ENCODE measurements at places on chromosomes 7 and 10. TPM values are rescaled to one million over a fixed set of nuclear protein-coding genes. Genes with fewer than 3 reads are reported as not detected.

The COX19 gene
- total RNA-seq: 18.7 TPM

DNA sequence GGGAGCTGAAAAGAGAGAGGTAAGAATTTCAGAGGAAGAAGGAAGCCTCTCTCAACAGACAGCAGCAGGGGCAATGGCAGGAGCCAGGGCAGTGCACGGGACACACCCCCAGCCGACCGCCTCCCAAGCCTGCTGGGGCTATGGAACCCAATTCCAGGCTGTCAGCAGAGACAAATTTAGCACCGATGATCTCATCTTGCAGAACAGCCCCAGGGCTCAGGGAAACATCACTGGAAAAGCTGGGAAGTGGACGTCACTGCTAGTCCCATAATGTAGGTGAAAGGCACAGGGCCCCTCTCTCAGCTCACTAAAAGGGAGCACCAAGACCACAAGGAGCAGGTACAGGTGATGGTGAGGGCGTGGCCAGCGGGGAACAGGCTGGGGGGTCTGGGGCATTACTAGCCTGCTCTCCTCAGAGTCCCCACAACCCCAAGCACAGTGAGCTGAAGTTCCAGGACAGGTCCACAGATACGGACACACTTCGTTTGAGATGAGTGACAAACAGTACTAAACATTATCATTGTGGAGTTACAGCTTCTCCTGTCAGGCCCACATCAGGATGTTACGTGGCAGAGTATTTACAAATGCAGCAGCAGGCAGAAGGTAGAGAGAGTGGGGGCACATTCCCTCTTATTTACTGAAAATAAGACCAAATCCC, 103.7 kb downstream of the PLXNA4 start:
- no peak for DNase-seq

- DNase-seq: no peak
Observed at GRCh38 chr10:128519581-128519980, 393.4 kb upstream of the MKI67 start.

DNA sequence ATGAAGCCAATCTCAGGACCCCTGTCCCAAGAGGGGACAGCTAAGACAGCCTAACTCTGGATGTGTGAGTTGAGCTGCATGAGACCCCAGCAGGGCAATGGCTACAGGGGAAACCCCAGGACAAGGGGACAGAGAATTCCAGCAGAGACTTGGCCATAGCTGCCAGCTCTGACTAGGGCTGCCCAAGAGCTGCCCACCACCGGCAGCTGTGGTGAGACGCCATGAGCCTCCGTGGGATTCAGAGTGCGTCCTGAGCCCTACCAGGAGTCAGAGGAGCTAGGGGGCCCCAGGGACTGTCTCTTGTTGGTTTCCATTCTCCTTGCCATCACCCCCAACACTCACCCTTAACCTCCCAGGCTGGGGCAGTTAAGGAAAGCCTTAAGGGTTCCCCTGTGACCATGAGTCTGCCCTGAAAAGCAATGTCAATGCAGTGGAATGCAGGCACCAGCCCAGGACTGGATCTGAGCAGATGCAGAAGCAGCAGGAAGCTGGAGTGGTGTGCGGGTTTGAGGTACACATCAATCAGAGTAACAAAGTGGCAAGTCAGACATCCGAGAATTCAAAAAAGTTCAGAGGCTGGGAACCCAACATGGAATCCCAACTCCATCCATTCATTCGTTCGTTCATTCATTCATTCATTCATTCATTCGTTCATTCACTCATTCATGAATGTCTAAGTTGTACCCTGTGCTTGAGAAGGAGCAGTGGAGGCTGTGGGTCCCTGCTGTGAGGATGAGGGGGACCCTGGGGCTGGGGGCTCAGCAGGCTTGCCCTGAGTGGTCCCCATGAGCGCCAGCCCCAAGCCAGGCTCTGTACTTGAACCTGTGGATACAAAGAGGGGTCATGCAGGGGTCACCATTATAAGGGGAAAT, 52.9 kb downstream of the C10orf120 start:
- no peak for DNase-seq

DNA sequence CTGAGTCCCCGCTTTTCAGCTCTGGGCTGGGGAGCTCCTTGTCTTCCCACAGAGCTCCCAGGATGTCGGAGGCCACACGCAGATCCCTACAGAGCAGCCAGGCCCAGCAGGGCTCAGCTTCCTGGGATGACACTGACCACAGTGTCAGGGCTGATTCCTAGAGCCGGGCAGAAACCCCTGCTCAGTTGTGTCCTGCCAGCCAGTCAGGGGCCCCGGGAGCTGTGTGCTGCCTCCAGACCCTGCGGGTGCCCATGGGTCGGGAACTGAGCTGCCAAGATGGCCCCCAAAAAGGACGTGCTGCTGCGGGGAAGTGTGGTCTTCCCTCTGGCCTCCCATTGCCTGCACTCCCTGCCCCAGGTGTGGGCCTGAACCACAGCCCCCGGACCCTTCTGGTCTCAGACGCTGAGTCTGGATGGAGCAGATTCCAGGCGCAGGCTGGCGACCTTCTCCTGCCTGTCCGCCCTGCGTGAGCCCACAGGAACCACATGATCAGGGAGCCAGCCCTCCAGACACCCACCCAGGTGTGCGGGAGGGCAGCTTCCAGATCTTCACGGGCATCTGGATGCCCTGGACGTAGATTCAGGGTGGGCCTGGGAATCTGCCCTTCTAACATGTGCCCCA, 217.4 kb downstream of the MAD1L1 start:
- DNase-seq: no peak

- peak; percentile 65 for DNase-seq
Observed at GRCh38 chr10:70381471-70382421, 679 bp downstream of the LRRC20 start.

Measured in activated CD8-positive, alpha-beta memory T cell treated with anti-CD3 and anti-CD28 coated beads, Interleukin-2, amount 10 ng/mL, durations not matched to agents 7 days and 5 days (primary cell).